ENCODE measurements at places on chromosomes 11 and 22. TPM values are rescaled to one million over a fixed set of nuclear protein-coding genes. Genes with fewer than 3 reads are reported as not detected.

GRCh38 chr11:1826552-1827094 lies 8.2 kb upstream of the SYT8 start:
- DNase-seq = peak; percentile 64

DNA sequence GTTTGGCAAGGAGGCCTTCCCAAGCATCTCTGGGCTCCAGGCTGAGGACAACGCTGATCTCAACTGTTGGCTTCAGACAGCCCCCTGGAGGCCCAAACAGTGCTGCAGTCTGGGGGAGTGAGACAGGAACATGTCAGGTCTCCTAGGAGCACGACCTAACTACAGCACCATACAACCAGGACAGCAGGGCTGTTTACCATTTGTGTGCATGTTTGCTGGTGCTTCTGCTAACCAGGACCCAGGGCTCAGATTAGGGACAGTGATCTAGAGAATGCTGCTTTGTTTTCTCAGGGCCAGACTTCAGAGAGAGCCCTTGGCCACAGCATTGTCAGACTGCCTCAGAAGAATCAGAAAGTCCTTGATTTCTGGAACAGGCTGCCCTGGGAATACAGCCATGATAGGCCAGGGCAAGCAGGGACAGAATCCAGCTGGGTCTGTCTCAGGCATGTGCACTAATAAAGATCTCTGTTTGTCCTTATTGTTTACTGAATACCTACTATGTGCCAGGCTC lies 126.5 kb downstream of the VPREB1 start:
- no peak for DNase-seq

DNA sequence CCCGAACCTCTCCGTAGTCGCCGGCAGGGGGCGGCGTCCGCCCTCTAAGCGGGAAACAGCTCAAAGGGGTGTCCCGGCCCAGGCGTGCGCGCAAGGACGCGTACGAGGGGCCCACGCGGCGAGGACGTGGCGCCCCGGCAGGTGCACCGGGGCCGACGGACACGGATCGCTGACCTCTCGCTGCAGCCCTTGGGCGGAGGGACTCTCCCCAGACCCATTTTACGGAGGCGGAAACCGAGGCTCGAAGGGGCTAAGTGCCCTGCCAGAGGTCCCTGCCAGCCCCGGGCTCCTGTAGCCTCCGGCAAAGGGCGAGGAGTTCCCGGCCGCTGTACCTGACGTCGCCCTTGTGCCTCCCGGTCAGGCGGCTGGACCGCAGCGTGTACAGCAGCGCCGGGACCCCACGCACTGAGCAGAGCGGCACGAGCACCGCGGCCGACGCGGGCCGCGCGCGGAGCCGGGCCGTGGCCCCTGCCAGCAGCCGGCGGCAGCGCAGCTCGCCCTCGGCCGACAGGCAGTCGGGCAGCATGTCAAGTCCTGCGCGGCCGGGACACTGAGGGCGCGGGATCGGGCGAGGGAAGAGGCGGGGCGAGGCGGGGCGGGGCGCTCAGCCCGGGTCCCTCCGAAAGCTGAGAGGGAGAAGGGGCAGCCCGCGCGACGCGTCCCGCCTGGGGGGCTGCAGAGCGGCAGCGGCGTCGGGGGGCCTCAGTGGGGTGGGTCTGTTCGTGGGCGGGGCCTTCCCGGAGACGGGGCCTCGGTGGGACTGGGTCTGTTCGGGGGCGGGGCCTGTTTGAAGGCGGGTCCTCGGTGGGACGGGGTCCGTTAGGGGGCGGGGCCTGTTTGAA lies at the start of gene NUDT8:
Gene NUDT8, minus strand, starts transcription at position 552 of the 842 bp plus-strand sequence. Its CDS starts 26 bp downstream, at position 526.
- DNase-seq = peak; percentile 93

- peak; percentile 8 for DNase-seq
Measured at GRCh38 chr11:8830641-8831040, 80.3 kb upstream of the AKIP1 start.

DNA sequence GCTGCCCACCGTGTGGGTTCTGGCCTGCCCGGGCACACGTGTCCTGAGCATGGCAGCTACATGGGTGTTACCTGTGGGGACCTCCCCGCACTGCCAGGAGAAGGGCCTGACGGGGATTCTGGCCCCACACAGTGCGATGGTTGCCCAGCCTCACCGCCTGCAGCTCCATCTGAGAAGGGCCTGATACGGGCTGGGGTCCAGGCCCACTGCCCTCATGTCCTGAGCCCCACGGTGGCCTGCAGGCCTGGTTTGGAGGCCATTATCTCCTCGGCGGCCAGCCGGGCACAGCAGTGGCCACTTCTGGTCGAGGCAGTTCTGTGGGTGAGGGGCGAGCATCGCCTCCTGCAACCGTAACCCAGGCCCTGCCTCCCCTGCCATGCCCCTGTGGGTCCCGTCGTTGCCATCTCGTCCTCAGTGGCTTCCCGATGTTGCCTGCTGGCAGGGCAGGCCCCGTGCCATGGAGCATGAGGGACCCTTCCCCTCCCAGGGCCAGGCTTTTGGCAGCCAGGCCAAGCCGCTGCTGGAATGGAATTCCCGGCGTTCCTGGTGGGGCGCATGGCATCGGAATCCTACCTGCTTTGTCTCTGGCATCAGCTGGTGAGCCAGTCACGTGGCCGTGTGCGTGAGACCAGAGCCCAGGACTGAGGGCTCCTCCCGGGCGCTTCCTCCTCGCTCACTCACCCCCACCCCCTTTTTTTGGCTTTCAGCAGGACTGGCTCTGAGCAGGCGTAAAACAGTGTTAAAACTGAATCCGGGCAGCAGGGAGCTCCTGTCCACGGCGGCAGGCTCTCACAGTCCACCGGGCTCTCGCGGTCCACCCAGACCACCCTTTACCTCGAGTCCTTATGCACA lies 71.9 kb upstream of the PPARA start:
- DNase-seq = peak; percentile 91

- no peak for DNase-seq
Measured at GRCh38 chr11:70331901-70332300, 61.4 kb downstream of the PPFIA1 start.

GRCh38 chr22:39592081-39593065 lies 21.8 kb downstream of the CACNA1I start:
- DNase-seq = peak; percentile 75

DNA sequence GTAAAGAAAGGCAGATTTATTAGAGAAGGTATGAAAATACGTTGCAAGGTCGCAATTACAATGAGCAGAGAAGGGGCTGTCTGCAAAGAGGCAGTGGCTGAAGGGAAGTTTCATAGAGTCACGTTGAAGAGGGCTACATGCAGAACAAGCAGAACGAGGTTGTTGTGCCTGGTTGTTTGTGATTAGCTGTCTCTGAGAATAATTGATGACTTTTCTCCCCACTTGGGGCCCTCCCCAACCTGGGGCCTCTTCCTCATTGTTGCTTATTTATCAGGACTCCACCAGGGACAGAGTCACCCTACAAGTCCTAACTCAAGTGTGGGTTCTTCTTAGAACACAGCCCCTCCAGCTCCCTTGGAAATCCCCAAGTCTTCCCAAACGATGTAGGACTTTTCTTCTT lies 29.1 kb downstream of the CSF2RB start:
- no peak for DNase-seq

- no peak for DNase-seq
Measured at GRCh38 chr11:124760205-124760652, 1.9 kb downstream of the ESAM start.

- DNase-seq = peak; percentile 87
Measured at GRCh38 chr11:110376711-110377324, 52.9 kb upstream of the FDX1 start.

DNA sequence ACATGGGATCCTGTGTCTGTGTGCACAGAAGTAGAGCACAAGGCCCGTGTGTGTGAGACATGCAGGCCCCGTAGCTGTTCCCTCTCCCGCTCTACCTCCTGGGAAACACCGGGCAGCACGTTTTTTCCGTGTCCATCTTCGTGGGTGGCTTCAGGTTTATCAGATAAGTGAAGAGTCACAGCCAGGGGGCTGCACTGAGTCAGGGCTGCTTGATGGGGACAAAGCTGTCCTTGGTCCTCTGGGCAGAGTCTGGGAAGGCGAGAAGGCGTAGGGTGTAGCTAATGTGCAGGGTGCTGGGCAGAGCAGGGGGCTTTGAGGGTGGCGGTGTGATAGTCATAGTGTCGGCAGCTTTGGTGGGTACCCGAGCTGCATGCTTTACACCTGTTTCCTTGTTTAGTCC lies 23.7 kb downstream of the INCENP start:
- DNase-seq = no peak

DNA sequence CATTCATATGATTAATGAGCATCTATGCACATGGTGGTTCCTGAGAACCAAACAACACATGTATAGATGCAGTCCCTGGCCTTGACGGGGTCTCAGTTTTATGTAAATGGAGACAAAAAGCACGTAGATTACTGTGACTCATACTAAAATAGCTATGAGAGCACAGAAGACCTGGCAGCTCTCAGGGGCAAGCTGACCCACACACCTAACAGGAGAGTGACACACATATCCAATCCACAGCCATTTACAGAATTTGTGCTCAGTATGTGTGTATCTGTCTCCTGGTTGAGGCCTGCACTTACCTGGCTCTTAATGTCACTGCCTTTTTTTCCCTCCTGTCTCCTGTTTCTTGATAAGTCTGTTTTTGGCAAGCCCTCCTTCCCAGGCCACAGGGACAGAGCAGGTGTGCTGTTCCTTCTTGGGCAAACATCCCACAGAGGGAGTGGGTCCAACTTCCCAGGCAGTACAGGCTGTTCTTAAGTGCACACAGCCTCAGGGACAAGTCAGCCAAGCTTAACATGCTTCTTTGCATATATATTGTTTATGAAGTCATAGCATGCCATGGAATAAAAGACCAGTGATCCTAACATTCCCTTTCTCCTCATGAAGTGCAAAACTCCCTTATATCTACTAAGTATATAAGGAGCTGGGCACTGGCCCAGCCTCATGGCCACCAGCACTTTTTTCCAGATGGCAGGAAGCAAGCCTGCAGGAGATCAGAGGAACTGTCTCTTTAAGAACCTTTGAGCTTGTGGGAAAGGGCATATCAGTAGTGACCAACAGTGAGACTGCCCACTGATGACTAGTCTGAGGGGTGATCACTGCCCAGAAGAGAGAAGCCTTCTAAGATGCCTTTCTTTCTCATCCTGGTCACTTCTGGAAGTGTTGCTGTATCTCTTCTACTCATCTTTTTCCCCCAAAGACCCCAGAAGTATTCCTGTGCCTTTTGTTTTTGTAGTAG lies 124.7 kb upstream of the CCDC90B start:
- no peak for DNase-seq

- peak; percentile 90 for DNase-seq
Measured at GRCh38 chr22:37817705-37818408, 5.3 kb upstream of the GALR3 start.

- no peak for DNase-seq
Measured at GRCh38 chr11:128735935-128736605, 42.2 kb downstream of the FLI1 start.

DNA sequence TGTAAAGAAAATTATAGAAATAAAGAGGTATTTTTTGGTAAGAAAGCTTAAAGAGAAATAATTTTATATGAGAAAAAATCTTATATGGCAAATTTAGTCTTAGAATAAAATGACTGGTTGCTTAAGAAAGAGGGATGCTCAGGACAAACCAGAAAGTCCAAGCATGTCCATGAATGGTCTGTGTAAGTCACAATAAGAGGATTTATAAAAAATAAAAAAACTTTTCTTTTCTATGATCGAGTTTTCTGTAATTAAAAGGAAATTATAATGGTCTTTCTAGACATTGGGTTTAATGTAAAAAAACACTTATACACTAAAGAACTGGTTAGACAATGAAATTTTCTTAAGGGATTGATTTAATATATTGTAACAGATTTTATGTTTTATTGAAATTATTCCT lies 819.6 kb downstream of the TBC1D22A start:
- DNase-seq = no peak

- no peak for DNase-seq
Measured at GRCh38 chr11:27868709-27869108, 168.5 kb upstream of the BDNF start.

DNA sequence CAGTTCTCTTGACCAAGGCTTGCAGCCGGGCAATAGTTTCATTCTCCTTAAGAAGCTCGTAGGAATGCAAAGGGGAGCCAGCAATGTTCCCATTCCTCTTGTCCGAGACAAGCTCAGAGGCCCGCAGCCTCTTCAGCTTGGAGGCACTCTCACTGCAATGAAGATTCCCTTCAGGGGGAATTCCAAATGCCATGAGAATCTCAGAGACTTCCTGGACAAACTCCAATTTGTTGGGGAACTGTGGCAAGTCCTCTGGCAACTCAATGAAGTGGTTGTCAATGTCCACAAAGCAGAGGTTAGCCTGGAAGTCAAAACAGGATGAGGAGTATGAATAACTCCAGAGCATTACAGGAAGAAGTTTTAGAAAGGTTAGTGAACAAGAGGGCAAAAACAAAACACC lies 84.4 kb downstream of the DENND5A start:
- no peak for DNase-seq

DNA sequence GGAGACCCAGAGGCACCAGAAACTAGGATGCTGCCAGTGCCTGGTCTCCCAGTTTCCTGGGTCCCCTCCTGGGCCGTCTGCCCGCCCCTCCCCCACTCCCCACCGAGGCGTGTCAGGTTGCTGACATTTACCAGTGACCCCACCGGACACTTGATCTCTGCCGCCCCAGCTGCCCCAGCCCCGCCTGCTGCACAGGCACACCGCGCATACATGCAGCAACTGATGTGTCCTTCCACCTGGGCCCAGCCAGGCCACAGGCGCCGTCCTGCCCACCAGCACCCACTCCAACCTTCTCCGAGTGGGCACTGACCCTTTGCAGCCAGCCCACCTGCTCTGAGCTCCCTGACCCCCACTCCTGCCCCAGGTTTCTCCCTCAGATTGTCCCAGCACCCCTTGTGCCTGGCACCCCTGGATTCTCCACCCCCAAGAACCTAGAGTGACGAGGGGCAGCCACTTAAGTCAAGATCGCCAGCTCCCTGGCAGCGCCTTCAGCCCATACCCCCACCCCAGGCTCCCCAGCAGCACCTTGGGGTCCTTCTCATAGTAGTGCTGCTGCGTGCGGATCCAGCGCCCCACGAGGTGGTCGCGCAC lies 548 bp downstream of the PYGM start:
- DNase-seq = peak; percentile 75

DNA sequence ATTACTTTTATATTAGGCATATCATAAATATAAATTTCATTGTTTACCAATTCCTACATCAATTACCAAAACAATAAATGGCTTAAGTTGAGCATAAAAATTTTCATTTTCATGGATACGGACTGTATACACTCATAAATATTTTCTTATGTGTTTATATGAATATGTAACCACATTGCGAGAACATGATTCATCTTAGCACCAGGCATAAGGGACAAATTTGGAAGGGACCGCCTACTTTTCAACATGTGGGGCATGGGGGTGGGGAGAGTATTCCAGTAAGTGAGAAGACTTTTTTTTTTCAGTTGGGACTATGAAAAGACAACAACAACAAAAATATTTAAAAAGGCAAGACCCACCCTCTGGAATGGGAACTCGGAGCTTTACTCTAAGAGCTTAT lies 296.1 kb downstream of the RAB38 start:
- no peak for DNase-seq

Gene SMIM35
- total RNA-seq = not detected

Gene KCNQ1OT1
- 0.99 TPM for total RNA-seq

Gene CRYBB2
- not detected for total RNA-seq

Gene RTN4RL2
- 0.41 TPM for total RNA-seq

Gene RIBC2
- not detected for total RNA-seq

Gene CCDC73
- total RNA-seq = not detected

Gene RHOD
- 14.6 TPM for total RNA-seq

Gene IFTAP
- 77.3 TPM for total RNA-seq

Gene OR51B2
- total RNA-seq = not detected

Gene GRAP2
- total RNA-seq = 1.8 TPM

Gene OR2D2
- total RNA-seq = not detected

Gene TRPM5
- total RNA-seq = not detected

Gene INSC
- 3.1 TPM for total RNA-seq

Measured in sigmoid colon (tissue), 7 donors.